ENCODE measurements at places on chromosomes 7 and 10.

GRCh38 chr7:1233333-1234048 is 819 bp downstream of the UNCX start:
- no peak for DNase-seq

DNA sequence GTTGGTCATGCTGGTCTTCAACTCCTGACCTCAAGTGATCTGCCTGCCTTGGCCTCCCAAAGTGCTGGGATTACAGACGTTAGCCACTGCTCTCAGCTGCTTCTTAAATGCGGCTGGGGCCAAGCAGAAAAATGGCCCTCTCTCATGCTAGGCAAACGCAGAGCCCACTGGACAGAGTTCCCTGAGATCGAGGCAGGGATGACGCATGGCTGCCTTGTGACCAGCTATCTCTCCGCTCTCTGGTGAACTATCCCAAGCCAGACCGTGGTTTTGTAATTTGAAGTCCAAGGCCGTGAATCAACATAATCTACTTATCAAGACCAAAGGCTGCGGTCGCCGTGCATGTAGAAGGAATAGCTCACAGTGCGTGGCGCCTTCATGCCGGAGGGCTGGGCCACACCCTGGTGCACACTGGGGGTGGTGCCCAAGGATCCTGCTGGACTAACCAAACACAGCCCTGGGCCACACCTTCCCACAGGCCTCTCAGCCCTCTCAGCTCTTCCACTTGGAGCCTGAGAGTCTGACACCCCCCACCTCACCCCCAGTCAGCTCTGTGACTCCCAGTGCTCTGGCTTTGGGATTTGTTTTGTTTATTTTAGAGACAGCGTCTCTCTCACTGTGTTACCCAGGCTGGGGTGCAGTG is 88.1 kb upstream of the CUX1 start:
- DNase-seq, result no peak

DNA sequence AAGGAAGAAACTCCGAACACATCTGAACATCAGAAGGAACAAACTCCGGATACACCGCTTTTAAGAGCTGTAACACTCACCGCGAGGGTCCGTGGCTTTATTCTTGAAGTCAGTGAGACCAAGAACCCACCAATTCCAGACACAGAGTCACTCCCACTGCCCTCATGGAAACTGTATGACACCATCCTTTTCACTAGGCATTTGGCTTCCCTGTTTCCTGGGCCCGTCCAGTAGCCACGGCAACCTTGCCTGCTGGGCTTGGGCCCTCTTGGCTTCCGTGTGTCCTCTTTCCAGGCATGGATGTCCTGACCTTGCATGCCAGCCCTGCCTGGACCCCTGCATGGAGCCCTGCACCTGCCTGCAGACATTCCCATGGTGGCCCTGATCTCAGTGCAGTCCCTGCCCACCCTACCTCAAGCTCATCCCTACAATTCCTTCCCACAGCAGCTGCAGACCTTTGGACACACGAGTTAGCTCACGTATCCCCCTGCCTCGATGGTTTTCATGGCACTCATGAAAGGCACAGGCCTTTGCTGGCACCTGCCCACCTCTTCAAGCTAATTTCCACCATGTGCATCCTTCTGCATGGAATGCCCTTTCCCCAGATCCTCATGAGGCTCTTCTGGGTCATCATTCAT is 6.7 kb downstream of the SH2D4B start:
- DNase-seq, result no peak

GRCh38 chr7:128323459-128324367 is 20.0 kb downstream of the RBM28 start:
- no peak for DNase-seq

DNA sequence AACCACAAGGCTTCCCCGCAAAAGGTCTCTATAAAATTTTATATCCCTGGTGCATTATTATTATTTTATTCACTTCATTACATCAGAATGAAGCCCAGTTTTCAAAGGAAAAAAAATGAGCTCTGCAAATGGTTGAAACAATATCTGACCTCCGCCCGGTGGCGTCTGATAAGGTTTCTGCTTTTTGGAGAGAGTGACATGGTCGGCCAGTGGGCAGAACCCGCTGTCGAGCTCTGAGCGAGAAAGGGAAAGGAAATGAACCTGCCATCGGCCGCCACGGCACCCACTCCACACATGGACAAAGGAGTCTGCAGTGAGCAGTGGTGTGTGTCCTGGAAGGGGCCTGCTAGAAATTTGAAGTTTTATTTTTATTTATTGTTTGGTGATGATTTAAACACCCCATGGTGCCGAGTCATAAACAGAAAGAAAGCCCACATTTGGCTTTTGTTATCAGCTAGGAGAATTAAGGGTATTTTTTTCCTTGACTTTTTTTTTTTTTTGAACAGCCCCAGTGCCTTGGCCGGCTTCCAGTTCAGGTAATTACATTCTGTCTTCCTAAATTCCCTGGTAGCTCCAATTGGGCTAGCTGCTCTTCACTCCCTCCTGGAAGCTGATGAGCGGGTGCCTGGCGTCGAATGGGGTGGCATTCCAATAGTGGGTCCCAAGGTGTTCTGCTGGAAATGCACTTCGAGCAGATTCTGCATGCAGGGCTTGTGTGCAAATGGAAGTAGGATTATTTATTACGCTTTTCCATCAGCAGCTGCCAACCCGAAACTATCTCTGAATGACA is 149.4 kb upstream of the MKI67 start:
- no peak for DNase-seq

DNA sequence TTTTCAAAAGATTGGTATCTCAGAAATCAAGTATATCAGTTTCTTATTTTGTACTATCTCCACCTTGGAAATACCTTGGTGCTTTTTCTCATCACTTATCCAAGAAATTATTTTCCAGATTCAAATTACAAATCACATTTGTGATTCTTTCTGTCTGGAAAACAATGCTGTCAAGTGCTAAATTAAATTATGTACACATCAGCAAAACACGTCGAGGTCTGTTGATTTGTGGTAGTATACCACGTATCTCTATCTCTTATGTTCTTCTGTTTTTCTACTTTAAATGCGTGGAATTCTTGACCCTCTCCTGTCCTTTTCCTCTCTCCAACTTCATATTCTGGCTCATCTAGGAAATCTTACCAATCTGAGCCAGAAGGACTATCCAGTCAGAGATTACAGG is 214.5 kb downstream of the PTN start:
- no peak for DNase-seq

DNA sequence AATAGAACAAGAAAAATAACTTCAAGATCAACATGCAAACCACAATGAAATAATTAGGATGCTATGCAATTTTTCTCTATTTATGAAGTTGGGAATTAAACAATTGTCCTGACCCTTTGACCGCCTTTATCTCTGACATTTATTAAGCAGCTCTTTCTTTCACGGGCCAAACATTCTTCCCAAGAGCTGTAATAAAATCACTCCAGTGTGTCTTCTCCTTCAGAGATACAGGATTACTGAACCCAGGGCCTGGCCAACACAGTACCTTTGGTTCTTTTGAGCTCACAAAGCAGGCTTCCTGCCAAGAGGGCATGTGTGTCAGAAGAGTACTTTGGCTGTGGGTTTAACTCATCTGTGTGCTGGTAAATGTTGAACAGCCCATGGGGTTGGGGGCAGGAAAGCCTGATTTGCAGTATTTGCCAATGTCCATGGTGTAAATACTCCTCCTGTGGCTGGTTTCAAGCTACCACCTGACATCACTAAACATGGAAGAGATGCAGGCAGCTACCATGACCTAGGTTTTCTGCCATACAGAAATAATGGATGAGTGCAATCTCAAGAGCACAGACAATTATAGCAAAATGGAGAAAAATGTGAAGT is 121.7 kb downstream of the FANK1 start:
- no peak for DNase-seq

DNA sequence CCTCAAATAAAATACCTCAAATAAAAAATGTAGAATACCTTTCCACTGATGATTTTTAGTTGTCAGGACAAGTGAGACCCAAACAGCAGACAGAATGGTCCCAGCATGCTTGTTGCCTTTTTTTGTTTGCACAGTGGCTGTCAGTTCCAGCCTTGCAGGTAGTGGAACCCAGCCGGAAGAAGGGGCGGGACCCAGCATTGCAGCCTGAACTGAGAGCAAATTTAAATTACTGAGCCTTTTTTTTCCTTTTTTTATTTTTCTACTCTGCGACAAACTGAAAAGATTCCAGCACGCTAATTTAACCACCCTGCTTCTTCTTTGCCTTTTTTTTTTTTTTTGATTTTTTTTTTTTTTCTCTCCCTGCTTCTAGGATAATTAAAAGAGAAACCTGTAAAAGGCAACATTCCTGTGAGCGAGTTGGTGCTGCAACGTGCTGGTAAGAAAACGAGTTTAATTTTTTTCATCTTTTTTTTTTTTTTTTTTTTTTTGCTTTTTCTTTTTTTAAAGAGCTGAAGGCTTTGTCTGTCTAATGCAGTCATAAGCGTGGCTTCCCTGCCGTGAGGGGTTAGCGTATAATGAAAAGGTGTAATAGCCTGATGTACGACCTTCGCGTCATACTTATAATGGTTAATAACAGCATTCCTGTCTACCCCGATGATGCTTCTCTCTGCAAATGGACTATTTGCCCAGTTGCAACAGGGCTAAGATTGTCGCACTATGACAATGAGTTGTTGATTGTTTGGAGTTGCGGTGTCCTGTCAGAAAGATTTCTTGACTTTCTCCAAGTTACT is 555.3 kb upstream of the CELF2 start:
- no peak for DNase-seq

GRCh38 chr7:15099074-15099473 is 196.5 kb upstream of the DGKB start:
- no peak for DNase-seq

DNA sequence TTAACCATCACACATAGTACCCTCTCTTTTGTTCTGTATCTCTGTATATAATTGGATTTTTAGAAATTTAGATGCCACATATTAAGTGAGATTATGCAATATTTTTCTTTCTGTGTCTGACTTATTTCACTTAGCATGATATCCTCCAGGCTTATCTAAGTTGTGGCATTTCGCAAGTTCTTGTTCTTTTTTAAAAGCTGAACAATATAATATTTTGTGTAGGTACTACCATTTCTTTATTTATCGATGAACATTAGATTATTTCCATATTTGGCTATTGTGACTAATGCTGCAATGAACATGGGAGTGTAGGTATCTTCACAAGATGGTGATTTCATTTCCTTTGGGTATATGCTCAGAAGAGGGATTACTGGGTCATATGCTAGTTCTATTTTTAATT is 295.0 kb downstream of the SUGCT start:
- no peak for DNase-seq

DNA sequence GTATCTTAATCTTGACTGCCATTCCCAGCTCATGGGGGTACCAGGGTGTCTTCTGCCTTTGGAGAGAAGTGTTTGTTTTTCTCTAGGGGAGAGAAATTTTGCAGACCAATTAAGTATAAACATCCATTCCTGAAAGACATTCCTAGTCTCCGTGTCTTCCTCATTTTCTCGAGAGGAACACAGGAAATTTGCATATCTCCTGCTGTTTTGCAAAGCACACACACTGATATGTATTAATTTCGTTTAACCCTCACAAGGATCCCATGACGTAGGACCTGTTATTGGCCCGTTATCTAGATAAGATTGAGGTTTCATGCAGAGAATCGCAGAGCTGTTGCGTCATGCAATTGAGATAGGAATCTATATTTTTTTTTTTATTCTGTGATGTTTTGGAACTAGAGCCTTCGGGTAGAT is 944 bp downstream of the RHBDD2 start:
- no peak for DNase-seq

- no peak for DNase-seq
Measured at GRCh38 chr10:74926791-74927585, 100.6 kb downstream of the KAT6B start.

- no peak for DNase-seq
Measured at GRCh38 chr7:147171013-147171391, 1054.4 kb downstream of the CNTNAP2 start.

- DNase-seq, result no peak
Measured at GRCh38 chr7:101957744-101958525, 140.5 kb downstream of the CUX1 start.

- DNase-seq, result no peak
Measured at GRCh38 chr7:2522780-2523433, 3.3 kb downstream of the LFNG start.

DNA sequence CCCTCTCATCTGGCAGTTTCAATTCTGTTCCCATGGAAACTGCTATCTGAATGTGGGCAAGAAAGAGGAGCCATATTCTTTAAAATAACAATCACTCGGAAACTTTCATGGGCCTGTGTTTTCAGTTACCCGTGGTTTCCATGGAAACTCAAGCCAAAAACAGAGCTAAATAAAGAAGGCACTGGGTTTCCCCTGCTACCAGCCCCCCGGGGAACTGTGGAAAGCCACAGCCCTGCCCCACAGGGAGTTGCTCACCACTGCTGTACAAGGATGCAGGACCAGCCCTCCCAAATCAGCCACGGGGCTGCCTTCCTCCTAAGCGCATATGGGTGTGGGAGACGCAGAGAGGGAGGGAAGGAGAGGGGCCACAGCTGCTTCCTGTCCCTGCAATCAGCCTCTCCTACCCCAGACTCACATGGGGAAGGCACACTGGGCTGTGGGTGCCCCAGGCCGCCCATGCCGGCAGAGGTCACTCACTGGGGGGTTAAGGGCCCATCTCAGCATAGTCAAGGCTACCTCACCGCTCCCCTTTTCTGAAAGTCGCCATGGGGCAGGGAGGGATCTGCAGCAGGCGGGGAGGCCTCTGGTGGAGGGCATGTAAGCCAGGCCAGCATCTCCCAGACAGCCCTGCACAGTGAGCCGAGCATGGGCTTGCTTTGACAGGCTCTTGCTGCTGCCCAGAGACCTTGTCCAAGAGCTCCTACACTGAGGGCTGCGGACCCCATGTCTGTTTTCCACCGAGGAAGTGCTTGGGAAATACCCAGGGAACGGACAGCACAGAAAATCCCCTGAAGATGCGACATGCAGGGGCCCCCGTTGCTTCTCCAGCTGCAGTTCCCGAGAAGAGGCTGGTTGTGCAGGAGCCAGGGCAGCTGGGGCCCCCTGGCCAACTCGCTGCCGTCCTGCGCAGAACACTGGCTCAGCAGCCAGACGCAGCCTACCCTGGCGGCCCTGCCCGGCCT is 157.3 kb upstream of the PPP2R2D start:
- DNase-seq, result no peak

DNA sequence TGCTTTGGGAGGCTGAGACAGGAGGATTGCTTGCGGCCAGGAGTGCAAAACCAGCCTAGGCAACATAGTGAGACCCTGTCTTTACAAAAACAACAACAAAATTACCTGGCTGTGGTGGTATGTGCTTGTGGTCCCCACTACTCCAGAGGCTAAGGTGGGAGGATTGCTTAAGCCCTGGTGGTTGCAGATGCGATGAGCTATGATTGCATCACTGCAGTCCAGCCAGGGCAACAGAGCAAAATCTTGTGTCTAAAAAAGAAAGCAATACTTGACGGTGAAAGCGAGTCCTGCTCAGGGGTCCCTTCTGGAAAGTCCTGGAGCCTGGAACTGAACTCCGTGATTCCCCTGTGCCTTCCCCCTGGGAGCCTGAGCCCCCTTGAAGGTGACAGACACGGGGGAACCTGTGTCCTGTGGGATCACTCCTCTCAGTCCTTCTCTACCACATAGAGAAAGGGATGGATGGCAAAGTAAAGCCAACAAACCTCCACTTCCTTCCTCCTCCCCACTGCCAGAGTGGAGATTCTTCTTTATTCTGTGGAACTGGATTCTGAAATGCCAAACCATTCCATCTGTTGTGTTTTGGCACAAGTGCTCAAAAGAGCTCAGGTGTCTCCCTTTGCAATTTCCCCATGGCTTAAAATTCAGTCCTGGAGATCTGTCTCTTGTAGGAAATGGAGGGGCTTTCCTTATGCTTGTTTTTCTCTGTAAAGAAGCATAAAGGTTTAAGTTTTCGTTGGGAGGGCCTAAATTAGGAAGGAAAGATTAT is 50.6 kb downstream of the KIAA1217 start:
- no peak for DNase-seq

GRCh38 chr10:72331575-72332422 is 22.9 kb downstream of the DNAJB12 start:
- DNase-seq, result peak; percentile 65
